ENCODE measurements at places on chromosomes 12 and 14. TPM values are rescaled to one million over a fixed set of nuclear protein-coding genes. Genes with fewer than 3 reads are reported as not detected.
A peak's percentile ranks its signal among the peaks of the same experiment; 100 is the strongest.

- H3K27ac ChIP-seq = no peak overlapping the region
- peaks cover 43% of the 10 kb centered on the region for H3K27me3 ChIP-seq
- peaks cover 6% of the 10 kb centered on the region for H3K36me3 ChIP-seq
- H3K4me1 ChIP-seq = no peaks in the 10 kb centered on the region
- H3K4me3 ChIP-seq = peak overlapping the region; percentile 85
Observed at GRCh38 chr14:53955671-53956426, 776 bp downstream of the BMP4 start.

DNA sequence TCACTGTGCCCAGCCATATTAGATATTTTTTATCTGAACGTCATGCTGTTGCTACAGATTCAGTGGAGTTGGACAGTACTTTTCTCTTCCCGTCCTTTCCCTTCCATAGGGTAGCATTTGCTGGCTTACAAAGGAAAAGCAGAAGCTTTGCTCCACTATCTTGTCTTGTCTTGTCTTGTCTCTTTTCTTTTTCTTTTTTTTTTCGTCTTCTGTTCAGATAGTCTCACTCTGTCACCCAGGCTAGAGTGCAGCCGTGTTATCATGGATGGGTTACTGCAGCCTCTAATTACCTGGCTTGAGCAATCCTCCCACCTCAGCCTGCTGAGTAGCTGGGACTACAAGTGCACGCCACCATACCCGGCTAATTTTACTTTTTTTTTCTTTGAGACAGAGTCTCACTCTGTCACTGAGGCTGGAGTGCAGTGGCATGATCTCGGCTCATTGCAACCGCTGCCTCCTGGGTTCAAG is 21.1 kb downstream of the OR10G3 start:
- no peak overlapping the region for H3K27ac ChIP-seq
- H3K27me3 ChIP-seq = no peaks in the 10 kb centered on the region
- no peaks in the 10 kb centered on the region for H3K36me3 ChIP-seq
- H3K4me3 ChIP-seq = no peak overlapping the region
- DNase-seq = no peak
- no peaks in the 10 kb centered on the region for H3K4me1 ChIP-seq

DNA sequence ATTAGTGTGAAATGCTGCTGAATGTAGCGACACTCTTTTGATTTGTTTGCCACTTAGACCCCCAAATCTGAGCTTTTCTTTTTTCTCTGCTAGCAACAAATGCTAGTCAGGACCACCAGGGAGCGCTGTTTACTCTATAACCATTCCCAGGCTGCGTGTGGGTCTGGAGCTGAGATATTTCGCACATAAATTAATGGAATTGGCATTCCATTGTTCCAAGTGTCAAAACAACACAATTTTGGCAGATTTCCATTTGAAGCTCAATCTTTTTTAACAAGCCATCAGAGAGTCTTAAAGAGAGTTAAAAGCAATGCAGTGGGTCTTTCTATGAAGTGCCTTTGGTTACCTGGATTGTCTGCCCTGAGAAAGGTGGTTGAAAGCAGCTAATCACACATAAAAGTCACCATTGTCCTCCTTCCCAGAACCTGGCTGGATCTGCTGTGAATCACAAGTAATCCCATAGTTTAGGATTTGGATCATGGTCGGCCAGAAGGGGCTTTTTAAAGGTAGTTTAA is 7.4 kb upstream of the TMEM132C start:
- H3K4me3 ChIP-seq = no peak overlapping the region
- no peaks in the 10 kb centered on the region for H3K4me1 ChIP-seq
- peak; percentile 90 for DNase-seq
- H3K27ac ChIP-seq = no peak overlapping the region
- peaks cover 35% of the 10 kb centered on the region for H3K27me3 ChIP-seq

DNA sequence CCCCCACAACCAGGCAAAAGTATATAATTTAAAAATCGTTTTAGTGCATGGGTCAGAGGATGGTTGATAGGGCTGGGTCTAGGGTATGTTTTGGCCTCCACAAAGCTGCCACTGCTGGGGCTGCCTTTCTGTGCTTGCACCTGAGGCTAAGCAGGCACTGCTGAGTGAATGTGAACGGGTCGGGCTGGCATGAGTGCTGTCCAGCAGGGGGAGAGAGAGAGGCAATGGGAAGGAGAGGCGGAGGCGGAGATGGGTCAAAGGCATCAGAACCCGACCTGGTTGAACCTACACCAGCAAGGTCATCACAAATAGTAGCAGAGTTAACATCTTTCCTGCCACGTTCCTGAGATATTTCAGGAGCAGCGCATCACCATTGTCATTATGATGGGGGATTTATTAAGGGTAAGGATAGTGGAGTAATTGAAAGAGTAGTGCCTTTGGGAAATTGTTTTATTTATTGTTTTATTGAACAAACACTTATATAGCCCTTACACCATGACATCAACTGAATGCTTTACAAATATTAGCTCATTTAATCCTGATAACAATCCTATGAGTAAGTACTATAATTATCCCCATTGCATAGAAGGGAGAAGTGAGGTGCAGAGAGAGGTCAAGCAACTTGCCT is 5.8 kb upstream of the NRXN3 start:
- H3K4me1 ChIP-seq = no peaks in the 10 kb centered on the region
- no peaks in the 10 kb centered on the region for H3K36me3 ChIP-seq
- no peak overlapping the region for H3K4me3 ChIP-seq
- peak; percentile 94 for DNase-seq
- H3K27me3 ChIP-seq = no peaks in the 10 kb centered on the region
- no peak overlapping the region for H3K27ac ChIP-seq

DNA sequence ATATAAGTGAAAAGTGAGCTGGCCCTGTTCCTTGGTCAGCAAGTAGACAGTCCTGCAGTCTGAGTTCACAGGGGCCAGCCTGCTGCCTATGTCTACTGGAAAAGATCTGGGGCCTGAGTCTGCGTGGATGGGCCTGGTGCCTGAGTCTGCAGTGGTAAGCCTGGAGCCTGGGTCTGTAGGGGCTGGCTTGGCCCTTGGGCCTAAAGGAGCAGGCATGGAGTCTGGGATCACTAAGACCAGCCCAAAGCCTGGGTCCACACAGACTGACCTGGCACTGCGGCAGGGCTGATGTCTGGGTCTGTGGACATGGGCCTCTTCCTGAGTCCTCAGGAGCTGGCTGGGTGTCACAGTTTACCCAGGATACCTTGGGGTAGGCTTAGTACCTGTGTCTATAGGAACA is 95.4 kb downstream of the KLHL28 start:
- H3K27ac ChIP-seq = no peak overlapping the region
- no peaks in the 10 kb centered on the region for H3K4me1 ChIP-seq
- H3K36me3 ChIP-seq = no peaks in the 10 kb centered on the region
- H3K4me3 ChIP-seq = no peak overlapping the region
- DNase-seq = no peak

GRCh38 chr14:38187528-38187927 is 20.2 kb upstream of the SSTR1 start:
- DNase-seq = no peak
- H3K27ac ChIP-seq = no peak overlapping the region
- H3K4me1 ChIP-seq = peaks cover 23% of the 10 kb centered on the region
- no peaks in the 10 kb centered on the region for H3K36me3 ChIP-seq

DNA sequence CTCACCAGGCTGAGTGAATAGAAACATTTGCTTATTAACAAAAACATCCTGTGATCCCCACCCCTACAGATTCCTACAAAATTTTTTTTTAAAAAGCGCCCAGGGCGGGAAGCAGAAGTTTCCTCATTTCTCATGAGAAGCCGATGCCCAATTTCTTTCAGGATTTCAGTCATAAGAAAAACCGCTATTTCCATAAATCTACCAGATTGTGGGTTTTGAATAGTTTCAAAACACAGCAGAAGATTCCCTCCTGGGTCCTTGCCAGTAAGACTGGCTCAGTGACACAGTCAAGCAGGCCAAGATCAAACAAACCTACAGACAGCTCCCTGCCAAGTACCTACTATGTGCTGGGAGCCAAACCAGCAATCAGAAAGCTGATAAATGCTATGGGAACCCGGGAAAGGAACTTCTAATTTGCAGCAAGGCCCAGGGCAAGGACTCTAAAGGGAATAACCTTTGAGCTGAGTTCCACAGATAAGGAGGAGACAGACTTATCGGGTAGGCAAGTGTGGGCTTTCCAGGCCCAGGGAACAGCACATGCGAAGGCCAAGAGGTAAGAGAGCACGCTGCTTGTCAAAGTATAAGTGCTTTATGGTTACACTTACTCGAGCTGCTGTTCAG is 68.7 kb downstream of the CCDC88C start:
- H3K27me3 ChIP-seq = no peaks in the 10 kb centered on the region
- no peak for DNase-seq
- no peaks in the 10 kb centered on the region for H3K36me3 ChIP-seq
- H3K27ac ChIP-seq = peak overlapping the region; percentile 50

DNA sequence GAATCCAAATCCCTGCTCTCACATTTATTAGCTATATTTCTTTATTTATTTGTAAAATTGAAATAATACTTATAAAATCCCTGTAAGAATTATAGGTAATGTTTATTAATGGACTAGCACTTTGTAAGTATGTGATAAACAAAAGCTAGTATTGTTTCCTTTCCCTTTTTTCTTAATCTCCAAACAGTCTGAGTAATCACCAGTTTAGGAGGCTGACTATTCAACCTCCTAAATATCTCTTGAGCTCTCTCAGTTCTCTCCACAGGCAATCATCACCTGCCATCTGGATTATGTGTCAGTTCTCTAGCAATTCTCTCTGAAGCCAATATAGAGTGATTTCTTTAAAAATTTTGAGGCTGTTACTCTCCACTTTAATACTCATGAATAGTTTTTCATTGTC is 9.2 kb upstream of the LYZ start:
- no peak overlapping the region for H3K27ac ChIP-seq
- no peak for DNase-seq
- no peaks in the 10 kb centered on the region for H3K36me3 ChIP-seq
- no peak overlapping the region for H3K4me3 ChIP-seq
- H3K27me3 ChIP-seq = no peaks in the 10 kb centered on the region
- peaks cover 15% of the 10 kb centered on the region for H3K4me1 ChIP-seq

- no peaks in the 10 kb centered on the region for H3K36me3 ChIP-seq
- H3K4me1 ChIP-seq = no peaks in the 10 kb centered on the region
- H3K4me3 ChIP-seq = no peak overlapping the region
- H3K27ac ChIP-seq = no peak overlapping the region
Observed at GRCh38 chr14:51202914-51203665, 37.0 kb upstream of the TMX1 start.

DNA sequence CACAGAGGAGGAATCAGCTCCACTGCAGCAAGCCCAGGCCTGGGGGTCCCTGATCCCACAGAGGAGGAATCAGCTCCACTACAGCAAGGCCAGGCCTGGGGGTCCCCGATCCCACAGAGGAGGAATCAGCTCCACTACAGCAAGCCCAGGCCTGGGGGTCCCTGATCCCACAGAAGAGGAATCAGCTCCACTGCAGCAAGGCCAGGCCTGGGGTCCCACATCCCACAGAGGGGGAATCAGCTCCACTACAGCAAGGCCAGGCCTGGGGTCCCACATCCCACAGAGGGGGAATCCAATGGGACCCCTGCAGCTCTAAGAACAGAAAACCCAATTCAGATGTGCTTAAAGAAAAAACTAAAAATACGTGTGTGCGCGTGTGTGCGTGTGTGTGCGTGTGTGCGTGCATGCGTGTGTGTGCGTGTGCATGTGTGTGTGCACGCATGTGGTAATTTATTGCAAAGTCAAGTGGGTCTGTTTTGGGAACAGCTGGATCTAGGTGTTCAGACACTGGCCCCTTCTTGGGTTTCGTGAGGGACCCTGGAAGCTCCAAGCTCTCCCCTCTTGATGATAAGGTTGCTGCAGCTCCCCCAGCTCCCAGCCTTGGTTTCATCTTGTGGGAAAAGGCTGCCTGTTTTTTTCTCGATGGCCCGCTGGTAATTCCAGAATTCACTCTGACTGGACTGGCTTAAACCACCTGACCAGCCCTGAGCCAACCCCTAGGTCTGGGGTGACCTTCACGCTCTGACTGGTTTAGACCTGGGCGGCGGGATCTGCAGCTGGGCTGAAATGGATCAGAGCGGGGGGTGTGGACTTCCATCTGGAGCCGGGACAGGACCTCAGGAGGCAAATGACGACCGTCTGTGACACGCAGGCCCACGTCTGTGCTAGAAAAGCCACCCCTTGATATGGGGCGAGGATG is 47.1 kb downstream of the GALNT9 start:
- H3K4me3 ChIP-seq = no peak overlapping the region
- no peaks in the 10 kb centered on the region for H3K4me1 ChIP-seq
- H3K27me3 ChIP-seq = no peaks in the 10 kb centered on the region
- H3K36me3 ChIP-seq = no peaks in the 10 kb centered on the region

DNA sequence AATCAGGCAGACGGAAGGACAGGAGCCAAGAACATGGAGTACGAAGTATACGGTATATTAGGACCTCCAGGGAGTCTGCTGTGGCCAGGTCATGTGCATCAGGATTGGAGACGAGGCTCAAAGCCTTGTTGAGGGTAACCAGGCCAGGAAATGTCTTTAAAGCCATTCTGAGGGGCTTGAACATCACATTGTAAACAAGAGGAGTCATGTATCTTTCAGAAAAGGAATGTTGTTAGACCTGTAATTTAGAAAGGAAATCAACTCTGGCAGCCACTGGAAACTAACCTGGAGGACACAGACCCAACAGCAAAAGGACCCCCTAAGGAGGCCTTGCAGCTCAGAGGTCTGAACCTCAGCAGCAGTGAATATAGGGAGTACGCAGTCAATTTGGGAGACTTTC is 7.5 kb downstream of the MAP3K9 start:
- H3K27ac ChIP-seq = no peak overlapping the region
- peaks cover 74% of the 10 kb centered on the region for H3K36me3 ChIP-seq
- no peaks in the 10 kb centered on the region for H3K27me3 ChIP-seq
- DNase-seq = no peak
- no peak overlapping the region for H3K4me3 ChIP-seq

GRCh38 chr14:103348154-103348553 is 14.1 kb downstream of the EIF5 start:
- H3K27me3 ChIP-seq = no peaks in the 10 kb centered on the region
- H3K4me3 ChIP-seq = no peak overlapping the region
- H3K27ac ChIP-seq = no peak overlapping the region
- no peaks in the 10 kb centered on the region for H3K4me1 ChIP-seq
- peaks cover 20% of the 10 kb centered on the region for H3K36me3 ChIP-seq

DNA sequence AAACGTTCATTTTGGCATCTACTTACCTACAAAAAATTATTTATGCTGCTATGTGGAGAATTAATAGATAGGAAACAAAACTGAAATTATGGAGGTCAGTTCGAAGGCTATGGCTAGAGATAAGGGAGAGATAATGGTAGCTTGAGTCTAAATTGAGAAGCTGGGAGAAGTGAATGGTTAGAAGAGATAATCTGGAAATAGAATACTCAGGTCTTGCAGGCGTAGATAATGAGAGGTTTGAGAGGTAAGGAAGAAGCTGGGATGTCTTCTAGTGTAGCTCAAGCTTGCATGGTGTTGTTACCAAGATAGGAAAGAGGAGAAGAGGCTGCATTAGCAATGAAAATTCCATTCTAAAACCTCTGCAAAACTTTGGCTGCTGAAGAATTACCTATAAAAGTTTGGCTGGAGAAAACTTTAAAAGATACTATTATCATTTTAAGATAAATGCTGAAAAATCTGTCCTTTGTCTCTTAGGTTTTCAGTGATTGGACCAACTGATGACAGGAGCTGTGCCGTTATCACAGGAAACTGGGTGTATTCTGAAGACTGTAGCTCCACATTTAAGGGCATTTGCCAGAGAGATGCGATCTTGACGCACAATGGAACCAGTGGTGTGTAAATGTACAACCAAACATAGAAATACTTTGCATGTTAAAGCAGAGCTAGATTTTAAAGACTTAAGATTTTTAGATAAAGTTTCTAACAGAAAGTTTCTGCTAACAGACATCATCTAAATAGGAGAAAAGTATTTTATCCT is 14.1 kb downstream of the KLRF2 start:
- no peak overlapping the region for H3K27ac ChIP-seq
- no peaks in the 10 kb centered on the region for H3K4me1 ChIP-seq
- H3K4me3 ChIP-seq = no peak overlapping the region
- H3K27me3 ChIP-seq = no peaks in the 10 kb centered on the region
- H3K36me3 ChIP-seq = no peaks in the 10 kb centered on the region

Gene PTPN6
- total RNA-seq = 68.0 TPM

Gene SLC6A13
- 1.5 TPM for total RNA-seq

Gene SLC5A8
- not detected for total RNA-seq
